ENCODE measurements at places on chromosomes 16 and 17.

DNA sequence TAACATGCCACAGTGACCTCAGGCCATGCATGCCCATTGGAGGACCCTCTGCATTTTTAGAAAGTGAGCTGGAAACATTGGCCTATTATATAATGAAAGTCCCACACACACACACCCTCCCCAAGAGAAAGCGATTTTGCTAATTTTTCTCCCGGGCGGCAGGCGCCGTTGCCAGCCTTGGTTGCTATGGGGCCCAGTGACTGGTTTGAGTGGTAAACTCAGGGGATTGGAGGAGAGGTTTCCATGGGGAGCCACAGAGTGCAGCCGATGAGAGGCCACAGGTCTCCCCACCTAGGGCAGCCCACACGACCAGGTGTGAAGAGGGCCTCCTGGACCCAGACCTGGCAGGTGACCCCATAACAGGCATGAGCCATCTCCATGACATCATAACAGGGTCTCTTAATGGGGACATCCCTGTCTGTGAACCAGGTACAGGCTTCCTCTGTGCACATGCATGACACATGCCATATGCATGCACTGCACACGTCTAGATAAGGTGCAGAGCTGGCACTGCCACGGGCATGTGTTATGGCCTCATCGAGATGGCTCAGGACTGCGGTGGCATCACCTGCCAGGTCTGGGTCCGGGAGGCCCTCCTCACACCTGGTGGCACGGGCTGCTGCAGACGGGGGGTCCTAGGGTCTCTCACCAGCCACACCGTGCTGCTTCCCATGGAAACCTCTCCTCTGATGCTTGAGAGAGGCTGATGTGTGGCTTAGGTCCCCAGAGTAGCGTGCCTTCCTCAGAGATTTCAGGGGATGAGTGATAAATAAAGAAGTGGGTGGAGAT lies 144.1 kb downstream of the RBFOX3 start:
- DNase-seq, result no peak

GRCh38 chr17:49203796-49204195 lies 6.6 kb downstream of the GNGT2 start:
- DNase-seq, result no peak

GRCh38 chr16:50275428-50276325 lies 9.3 kb downstream of the ADCY7 start:
- DNase-seq, result no peak

- no peak for DNase-seq
Observed at GRCh38 chr16:60271025-60271771, 1537.1 kb upstream of the GOT2 start.

DNA sequence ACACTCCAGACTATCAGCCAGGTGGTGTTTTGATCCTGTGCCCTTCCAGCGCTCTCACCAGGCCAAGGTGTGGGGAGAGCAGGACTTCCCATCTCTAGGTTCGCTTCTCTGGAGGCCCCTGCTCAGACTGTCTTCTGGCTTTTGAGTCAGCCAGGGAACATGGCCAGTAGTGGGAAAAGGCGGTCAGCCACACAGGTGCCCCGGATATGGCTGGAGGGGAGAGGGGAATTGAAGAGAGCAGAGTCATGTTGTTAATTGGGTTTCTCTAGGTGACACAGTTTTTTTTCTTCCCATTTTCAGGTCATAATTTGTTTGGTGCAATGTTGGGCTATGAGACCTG lies 1.5 kb downstream of the MINK1 start:
- no peak for DNase-seq

DNA sequence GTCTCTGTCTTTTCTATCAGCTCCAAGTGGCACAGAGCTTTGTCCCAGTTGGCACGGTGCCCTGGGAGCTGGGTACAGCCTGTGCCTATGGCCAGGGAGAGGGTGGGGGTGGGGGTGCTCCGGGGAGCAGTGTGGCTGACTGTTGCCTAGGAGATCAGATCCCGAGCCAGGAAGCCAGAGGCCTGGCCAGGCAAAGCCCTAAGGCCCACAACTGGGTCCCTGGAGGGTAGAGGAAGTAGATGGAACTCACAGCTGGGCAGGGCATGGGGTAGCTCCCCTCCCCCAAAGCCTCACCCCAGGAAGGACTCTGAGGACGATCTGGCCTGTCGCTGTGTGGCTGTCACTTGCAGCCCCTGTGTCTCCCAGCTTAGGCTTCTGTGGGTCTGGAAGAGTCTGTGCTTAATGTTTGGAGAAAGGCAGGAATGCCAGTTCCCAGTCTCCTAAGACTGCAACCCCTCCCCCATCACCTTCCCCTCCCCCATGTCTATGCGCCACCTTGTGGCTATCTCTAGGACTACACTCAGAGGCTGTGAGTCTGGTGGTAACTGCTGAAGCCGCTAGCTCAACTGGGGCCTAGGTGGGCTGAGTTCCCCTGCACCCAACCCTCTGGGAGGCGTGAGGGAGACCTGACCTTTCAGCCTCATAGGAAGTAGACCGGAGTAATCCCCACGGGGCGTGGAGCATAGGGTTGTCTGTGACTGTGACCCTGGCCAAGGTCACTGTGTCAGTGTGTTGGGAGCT lies 12.6 kb downstream of the THRA start:
- no peak for DNase-seq

GRCh38 chr17:76578376-76578775 lies 7.3 kb downstream of the ST6GALNAC2 start:
- no peak for DNase-seq

DNA sequence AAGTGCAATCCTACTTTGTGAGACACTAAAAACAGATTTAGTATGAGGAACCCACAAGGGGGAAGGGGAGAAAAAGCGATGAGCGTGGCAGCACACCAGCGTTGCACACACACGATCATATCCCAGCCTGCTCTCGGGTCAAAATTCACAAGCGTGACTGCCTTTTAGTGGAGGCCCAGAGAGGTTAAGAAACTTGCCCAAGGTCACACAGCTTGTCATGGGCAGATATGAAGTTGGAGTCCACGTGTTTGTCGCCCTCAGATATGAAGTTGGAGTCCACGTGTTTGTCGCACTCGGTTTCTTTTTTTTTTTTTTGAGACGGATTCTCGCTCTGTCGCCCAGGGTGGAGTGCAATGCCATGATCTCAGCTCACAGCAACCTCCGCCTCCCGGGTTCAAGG lies 58.3 kb downstream of the TIMM22 start:
- no peak for DNase-seq

DNA sequence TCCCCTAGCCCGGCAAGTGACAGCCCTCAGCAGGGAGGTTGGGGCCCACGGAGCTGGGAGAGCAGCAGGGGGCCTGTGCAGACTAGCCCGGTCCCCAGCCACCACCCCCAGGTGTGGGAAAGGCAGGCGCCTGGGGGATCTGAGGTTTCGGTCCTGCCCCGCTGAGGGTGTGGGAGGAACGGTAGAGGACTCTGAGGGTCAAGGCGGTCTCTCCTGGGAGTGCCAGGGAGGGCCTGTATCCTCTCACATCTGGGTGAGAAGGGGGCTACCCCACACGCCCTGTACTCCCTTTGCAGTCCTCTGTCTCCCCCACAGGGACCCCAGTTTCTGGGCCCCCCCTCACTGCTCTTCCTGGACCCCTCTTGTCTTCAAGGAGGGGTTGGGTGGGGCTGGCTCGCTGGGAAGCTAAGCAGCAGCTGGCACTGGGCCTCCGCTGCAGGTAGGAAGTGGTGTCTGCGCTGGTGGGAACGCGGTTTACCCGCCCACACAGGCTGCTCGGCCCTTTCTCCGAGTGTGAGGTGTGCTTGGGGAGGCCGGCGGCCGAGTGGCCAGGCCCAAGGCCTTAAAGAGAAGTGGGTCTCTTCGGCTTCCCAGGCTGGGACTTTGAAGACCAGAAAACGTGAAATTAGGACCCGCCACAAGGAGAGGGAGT lies 15.4 kb downstream of the CD7 start:
- no peak for DNase-seq

DNA sequence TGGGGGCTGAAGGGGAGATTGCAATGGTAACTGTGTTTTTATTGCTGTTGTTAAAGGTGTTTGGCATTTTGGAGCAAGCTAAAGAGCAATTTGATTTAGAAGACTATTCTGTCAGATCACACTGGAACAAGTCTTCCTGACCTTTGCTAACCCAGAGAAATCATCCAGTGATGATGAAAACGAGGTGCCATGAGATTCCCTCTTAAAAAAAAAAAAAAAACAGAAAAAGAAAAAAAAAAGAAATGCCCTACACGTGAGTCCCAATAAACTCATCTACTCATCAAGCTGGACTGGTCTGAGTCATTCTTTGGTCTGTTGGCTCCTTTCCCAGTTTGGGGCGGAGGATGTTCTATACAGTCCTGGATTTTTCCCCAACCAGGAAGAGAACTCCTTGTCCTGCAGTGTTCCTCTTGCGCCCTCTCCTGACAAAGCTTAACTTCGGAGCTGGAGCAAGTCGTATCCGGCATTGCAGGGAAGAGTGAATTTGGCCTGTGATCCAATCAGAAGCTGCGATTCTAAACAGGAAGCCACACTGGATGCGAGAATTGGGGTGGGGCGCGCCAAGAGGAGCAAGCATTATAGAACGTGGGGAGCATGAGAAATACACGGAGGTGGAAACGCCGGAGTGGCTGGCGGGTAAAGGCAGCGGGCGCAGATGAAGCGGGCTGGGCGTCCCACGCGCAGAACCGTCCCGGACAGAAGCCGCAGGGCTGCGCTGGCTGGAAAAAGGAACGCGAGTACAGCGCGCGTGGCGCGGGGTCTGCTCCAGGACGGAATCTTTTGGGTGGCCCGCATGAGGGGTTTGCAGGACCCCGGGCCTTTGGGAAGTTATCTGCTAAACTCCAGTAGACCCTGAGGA lies 22.4 kb upstream of the CRYM start:
- DNase-seq, result peak; percentile 51

GRCh38 chr17:4301066-4301465 lies 37.3 kb upstream of the ANKFY1 start:
- DNase-seq, result no peak

GRCh38 chr17:31296142-31296541 lies 897 bp downstream of the OMG start:
- DNase-seq, result no peak

- DNase-seq, result no peak
Observed at GRCh38 chr17:55812323-55812722, 61.5 kb downstream of the PCTP start.

DNA sequence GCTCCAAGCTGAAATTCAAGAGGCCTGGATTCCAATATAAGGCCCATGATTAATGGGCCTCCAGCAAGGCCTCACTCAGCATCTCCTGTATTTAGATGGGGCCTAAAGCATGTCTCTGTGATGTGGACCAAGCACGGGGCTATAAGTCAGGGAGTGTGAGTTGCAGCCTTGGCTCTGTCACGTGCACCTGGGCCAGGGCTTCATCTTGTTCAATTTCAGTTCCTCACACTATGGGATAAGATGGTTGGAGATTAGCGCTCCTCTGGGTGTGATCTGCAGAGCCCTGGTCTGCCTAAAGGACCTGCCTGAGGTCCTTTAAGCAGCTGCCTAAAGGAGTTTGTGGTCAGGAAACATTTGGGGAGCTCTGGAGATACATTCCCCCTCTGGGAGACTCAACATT lies 25.2 kb downstream of the KLHL36 start:
- DNase-seq, result no peak

Data from esophagus squamous epithelium (tissue), 5 donors.